GM10248 (cell line): ENCODE measurements at places on chromosomes 6 and 20.

DNA sequence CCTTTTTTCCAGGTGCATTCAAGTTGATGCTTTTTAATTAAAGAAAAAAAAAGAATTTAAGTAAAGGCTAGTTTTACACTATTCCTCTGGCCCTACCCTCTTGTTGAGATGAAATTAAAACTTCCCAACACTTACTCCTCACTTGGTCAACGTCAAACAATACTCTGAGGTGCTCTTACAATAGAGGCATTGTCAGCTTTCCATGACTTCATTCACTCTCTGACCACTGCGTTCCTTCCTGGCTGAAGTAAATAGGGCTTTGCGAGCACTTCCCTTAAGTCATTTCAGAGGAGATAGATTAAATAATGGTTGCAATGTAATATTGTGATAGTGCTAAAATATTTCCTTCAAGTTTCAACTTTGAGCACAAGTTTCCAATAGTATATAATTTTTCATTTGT is 229.8 kb upstream of the CEP162 start:
- no peak for DNase-seq

GRCh38 chr6:28597924-28598722 is 72.4 kb downstream of the GPX5 start:
- DNase-seq: no peak

- DNase-seq: no peak
Observed at GRCh38 chr20:24469116-24469893, at the start of gene SYNDIG1. Gene SYNDIG1, plus strand, starts transcription at chr20:24469629. Its CDS starts 73,469 bp downstream, at chr20:24543098.

DNA sequence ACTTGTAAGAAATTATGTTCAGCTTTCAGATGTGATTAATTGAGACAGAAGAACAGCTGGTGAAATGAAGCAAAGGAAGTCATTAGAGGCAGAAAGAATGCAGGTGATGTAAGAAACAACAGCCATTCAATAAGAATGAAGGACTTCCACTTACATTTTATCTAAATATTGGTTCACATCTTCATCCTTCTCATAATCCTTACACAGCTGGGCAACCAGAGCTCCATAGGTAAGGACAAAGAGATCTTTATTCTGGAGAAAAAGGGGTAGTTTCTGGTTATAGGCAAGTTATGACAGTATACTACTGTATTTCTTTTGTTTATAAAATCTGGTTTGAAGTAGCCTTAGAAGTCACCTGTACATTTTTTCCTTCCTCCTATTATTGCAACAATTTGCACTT is 2.3 kb downstream of the TRAPPC3L start:
- DNase-seq: no peak

DNA sequence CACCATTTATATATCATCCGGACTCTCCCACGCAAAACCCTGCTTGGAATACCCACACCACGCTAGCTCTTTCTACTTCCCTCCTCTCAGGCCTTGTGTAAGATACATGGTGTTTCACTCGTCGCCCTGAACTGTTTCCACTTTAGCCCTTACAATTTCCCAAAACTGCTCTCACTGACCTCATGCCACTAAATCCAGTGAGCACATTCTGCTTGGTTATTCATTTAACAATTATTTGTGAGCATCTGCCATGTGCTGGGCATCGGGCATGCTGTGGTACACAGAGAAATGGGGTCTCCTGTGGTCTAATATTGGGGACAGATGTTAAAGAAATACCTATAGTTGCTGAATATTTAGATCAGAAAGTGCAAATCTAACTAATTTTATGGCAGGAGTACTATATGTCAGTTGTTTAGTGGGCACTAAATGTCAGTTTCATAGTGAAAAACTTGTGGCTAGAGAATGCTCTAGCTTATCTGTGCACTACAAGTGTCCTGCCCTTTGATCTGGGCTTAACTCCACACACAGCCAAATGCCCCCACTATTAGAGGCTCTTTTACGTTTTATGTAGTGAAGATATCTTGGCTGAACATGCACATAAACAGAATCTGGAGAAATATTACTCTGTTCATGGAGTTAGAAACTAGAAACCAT is 41.0 kb downstream of the PLEKHG1 start:
- no peak for DNase-seq

DNA sequence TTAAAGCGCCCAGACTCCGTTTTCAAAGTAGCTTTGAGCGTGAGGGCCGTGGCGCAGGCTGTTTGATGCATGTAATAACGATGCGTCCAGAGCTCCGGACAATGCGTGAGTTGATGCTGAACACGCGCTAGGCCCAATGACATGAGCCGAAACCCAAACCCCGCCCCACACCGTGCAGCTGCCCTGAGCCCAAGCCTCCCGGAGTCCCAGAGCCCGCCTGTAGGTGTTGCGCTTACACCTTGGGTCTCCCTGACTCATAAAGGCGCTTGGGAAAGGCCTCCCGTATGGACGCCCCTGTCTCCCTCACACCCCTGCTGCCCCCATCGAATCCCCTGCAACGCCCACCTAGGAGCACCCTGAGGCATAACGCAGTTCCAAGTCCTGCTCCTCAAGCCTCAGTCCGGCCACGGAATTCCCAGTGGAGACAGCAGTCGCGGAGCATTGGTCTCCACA is 87.6 kb downstream of the ERMARD start:
- DNase-seq: no peak

DNA sequence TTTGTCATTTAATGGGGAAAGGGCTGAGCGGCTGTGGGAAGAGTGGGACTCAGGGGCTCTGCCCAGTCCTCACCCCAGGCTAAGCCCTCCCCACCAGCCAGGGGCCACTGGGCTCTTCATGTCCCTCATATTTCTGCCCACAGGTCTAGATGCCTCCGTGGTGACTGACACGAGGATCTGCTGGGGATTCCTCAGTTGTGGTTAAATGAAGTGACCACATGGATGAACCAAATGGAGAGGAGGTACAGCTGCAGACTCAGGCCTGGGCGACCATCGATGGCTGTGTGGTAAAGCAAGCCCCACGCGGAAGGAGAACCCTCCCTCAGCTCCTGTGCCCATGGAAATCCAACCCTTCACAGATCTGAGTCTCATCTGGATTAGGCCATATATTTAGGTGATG is 29.4 kb downstream of the RAET1L start:
- DNase-seq: no peak
